Spinal cord (tissue), 10 donors: ENCODE measurements at places on chromosomes 1 and 21.

DNA sequence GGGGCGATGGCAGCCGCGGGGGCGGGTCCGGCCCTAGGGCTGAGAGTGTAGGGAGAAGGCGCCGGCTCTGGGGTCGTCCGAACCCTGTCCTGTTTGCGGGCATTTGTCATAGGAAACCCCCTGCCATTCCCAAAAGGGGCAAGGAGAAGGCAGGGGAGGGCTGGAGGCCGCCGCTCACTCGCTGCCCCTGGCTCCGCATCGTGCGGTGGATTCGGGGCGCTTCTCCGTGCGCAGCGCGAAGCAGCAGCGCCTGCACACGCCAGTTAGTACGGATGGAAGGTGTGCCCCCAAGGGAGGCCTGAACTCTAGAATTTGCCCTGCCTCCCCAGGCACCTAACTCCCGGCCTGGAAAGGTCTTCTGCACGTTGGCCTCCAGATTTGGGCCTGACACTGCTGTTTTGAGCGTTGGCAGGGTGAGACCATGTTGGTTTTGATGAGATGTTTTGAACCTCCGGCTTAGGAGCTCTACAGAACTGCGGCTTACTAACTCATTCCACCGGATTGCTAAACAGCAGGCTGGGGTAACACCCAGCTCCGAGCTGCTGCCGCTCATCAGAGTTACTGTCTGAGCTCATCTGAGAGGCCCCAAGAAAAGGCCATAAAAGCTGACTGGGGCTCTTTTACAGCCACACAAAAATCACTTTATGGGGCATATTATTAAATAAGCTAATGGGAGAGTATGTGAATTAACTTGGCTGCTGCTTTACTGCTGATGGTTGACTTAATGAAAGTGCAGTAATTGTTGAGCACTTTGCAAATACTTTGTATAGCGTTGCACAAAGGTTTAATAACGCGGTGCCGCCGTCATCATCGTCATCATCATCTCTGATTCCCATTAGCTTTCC is 987 bp downstream of the GPR137B start:
- peak; percentile 61 for DNase-seq
- peak overlapping the region; percentile 77 for H3K4me3 ChIP-seq
- peaks cover 11% of the 10 kb centered on the region for H3K36me3 ChIP-seq

DNA sequence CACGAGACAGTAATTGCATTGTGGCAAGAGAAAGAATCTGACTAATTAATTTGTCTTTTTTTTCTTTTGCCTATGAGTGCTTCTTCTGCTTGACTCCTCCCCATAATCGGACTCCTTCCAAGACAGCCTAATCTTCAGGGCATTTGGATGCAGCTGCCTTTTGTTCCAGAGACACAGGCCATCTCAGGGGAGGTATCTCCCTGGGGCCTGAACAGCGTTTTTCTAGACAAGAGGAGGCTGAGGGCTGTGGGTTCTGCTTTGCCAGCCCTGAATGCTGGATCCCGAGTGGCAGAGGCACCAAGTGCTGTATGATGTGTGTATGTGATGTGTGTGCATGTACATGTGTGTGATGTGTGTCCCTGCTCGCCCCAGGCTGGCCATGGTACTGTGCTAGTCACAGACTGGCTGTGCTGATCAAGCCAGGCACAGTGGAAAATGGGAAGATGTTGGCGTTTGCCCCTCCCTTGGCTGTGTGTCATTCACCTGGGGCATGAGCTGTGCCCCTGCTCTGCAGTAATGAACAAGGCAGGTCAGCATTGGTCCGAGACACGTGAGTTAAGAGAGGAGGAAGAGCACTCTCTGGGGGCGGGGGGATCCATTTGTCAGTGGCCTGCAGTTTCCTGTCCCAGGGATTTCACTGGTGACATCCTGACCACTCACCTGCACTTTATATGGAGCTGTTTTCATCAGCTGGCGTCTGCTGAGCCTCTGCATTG is 77.2 kb downstream of the ADARB1 start:
- H3K27ac ChIP-seq = no peak overlapping the region
- no peaks in the 10 kb centered on the region for H3K27me3 ChIP-seq
- H3K4me3 ChIP-seq = no peak overlapping the region

- peaks cover 3% of the 10 kb centered on the region for H3K36me3 ChIP-seq
- peak; percentile 8 for DNase-seq
- peak overlapping the region; percentile 71 for H3K27ac ChIP-seq
- H3K4me3 ChIP-seq = peak overlapping the region; percentile 90
- H3K4me1 ChIP-seq = peaks cover 51% of the 10 kb centered on the region
These were observed 775 bp upstream of the TMEM63A start for GRCh38 chr1:225882694-225883615.

DNA sequence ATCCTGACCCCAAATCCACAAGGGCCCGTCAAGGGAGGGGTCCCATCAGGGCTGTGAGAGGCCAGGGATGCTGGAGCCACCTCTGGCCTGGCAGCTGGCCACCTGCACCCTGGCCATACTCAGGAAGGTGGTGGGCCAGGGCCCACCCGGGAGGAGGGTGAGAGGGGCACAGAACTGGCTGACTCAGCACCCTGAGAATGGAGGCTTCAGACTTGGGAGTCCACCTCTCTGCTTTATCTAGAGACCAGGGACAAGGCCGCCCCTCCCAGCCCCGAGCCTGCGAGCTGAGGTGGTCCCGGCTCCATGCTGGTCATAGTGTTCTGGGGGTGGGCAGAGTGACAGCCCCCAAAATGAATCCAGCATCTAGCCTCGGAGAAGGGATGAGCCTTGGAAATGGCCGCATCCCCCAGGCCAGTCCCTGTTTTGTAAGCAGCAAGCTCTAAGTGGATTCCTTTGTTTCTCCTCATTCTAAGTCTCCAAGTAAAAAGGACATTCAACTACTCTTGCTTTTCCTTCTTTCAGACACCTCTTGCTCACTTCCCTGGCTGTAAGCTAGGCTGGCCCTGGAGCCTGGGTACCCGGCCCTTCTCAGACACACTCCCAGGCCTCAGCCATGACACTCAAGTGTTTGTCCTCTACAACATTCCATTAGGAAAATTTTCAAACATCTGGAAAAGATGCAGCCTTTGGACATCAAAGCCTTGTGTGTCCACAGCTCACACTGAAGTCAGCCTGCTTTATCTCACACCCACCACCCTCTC is 12.3 kb downstream of the WNT3A start:
- H3K4me1 ChIP-seq = peaks cover 13% of the 10 kb centered on the region
- H3K36me3 ChIP-seq = no peaks in the 10 kb centered on the region
- no peaks in the 10 kb centered on the region for H3K27me3 ChIP-seq

- no peaks in the 10 kb centered on the region for H3K4me1 ChIP-seq
- H3K4me3 ChIP-seq = no peak overlapping the region
- H3K27ac ChIP-seq = no peak overlapping the region
- H3K27me3 ChIP-seq = no peaks in the 10 kb centered on the region
These were observed 37.3 kb upstream of the IL10 start for GRCh38 chr1:206809504-206810084.

DNA sequence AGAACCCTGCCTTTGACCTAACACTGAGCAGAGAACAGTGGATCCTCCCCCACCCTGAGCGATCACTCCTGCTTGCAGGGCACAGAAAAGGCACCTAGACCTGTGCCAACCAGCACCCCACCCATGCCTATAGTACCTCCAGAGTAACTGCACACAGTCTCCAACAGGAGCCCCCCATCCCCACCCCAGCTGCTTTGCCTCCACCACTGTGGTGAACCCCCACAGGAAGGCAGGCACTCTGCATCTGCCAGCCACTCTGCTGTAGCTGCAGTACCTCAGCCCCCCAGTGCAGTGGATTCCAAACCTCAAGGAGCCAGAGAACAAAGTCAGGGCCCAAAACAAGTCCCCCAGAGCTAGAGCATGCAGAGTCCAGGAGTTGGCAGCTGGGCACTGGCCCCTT is 10.7 kb downstream of the SPATC1L start:
- DNase-seq = no peak
- no peaks in the 10 kb centered on the region for H3K27me3 ChIP-seq
- no peaks in the 10 kb centered on the region for H3K4me1 ChIP-seq
- no peak overlapping the region for H3K4me3 ChIP-seq

DNA sequence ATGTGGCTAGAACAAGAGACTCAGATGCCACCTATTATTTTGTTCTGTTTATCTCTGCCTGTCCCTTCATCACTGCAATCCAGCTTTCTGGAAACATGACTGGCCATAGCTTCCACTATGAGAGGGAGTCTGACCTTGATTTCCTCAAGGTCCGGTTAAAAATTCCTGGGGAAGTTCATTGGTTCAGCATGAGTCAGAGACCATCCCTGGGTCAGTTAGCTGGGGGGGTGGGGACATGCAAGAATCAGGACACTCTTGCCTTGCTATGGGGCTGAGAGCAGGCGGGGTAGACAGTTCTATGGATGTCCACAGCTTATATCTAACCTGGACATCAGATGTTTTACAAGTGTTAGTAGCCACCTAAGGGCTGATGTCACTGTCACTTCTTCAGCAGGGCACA is 81.1 kb downstream of the TENT5C start:
- H3K36me3 ChIP-seq = no peaks in the 10 kb centered on the region
- DNase-seq = no peak
- no peaks in the 10 kb centered on the region for H3K4me1 ChIP-seq
- H3K4me3 ChIP-seq = no peak overlapping the region
